ENCODE measurements at places on chromosomes 12 and 14.

DNA sequence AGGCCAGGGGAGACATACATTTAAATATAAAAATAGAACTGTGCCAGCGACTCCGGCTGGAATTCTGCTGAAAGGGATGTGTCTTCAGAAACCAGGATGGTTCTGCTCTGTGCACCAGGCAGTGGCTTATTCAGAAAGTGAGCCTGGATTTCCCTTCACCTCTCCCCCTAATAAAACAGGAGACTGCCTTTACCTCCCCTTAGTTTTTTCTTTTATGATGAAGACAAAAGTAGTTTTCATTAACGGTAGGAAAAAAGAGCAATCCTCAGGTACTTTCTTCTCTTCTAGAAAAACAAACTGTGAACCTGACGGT lies 346 bp downstream of the SLC7A8 start:
- DNase-seq = no peak

DNA sequence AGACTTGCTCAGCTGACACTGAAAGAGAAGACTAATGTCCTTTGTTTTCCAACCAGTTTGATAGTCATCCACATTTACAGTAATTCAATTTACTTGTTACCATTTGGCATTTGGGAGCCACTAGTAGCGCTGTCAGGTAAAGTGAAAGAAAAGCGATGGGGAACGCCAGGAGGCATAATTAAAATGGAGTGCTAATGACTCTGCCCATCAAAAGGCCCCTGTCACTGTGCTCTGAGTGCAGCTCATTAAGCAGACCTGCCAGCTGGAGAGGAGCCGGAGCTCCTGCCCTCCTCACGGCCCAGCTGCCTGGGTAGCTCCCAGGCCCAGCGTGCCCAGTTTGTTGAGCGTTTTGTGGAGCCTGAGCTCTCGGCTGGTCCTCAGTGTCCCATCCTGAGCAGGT lies 463.6 kb upstream of the CCDC196 start:
- no peak for DNase-seq

DNA sequence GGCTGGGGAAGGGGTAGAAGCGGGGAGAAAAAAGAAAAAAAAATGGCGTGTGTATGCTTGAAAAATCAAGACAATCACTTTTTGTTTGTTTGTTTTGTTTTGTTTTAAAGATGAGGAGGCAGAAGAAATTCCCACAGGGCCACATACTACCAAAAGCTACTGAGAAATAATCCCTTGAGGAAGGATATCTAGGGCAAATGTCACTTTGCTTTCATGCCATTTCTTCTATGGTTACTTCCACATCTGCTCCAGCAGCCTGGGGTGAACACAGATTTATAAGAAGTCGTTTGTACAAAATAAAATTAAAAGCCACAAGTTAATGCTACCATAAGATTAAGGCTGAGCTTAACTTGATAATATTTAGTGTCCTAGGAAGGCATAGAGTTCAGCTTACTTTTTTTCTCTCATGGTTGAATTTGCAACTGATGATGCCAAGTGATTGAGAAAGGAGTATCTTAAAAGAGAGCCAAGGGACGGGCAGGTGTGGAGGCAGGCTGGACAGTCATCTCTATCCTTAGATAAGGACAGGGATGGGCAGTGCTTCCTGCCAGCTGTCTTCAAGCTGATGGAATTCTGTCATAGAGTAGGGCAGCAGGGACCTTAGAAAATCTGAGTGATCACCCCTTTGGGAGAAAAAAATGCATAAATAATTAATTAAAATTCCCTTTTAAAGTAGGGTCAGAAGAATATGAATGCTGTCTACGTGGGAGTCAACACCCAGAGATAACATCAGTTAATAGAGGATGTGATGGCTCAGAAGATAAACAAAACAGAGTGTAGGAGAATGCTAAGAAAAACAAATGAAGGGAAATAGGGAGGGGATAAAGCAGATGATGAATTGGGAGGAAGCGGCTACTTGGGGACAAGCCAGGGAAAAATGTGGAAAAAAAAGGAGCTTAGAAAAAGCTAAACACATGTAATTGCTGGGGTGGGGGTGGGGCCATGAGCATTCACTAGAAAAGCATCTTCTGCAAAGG lies 57.1 kb downstream of the DYRK2 start:
- no peak for DNase-seq

- DNase-seq = no peak
These were observed 83.0 kb upstream of the FZD10 start for GRCh38 chr12:130079279-130079678.

GRCh38 chr14:61581340-61581739 lies 114.0 kb upstream of the HIF1A start:
- peak; percentile 81 for DNase-seq

GRCh38 chr12:41221491-41221890 lies 33.4 kb downstream of the PDZRN4 start:
- no peak for DNase-seq

GRCh38 chr14:23530375-23531055 lies 21.1 kb downstream of the ZFHX2 start:
- DNase-seq = no peak

- DNase-seq = no peak
These were observed 49.5 kb upstream of the POC1B start for GRCh38 chr12:89575374-89575773.

- DNase-seq = no peak
These were observed 107.5 kb downstream of the SCARB1 start for GRCh38 chr12:124756166-124756565.

GRCh38 chr12:50764286-50765094 lies 589 bp downstream of the ATF1 start:
- peak; percentile 56 for DNase-seq

DNA sequence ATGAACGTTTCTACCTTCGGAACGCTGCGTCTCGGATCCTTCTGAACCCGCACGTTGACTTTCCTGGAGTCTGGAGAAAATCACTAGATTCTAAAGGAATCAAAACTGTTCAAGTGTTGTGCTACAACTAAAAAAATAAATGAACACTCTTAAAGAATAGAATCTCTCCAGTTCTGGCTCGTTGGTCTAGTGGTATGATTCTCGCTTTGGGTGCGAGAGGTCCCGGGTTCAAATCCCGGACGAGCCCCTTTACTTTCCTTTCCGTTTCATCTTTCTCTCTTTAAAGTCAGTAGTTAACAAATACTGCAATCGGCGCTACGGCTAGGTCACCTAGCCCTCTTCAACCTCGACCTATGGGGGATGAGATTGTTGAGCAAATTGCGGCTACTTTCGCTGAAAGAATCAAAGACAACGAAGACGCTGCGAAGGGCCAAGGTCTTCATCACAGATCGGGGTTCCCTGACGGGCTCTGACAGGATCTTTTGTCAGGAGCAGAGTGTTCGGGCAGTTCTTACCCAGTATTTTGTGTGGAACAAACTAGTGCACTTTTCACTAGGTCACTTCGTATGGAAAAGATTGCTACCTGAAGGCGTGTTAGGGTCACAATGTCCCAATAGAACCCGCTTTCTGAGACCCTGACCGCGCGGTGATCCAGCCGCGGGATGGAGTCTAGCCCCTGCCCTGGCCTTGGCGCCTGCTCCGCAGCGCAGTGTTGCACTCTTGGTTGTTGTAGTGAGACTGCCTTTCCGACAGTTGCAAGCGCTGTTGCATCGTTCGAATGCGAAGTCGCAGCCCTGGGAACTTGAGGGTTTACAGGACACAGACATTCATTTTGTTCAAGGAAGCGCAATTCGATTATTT lies 8.4 kb downstream of the OR6S1 start:
- peak; percentile 79 for DNase-seq

- DNase-seq = no peak
These were observed 68.2 kb downstream of the TMTC2 start for GRCh38 chr12:82754856-82755255.

GRCh38 chr14:102898776-102899515 lies 23.5 kb upstream of the AMN start:
- DNase-seq = no peak

DNA sequence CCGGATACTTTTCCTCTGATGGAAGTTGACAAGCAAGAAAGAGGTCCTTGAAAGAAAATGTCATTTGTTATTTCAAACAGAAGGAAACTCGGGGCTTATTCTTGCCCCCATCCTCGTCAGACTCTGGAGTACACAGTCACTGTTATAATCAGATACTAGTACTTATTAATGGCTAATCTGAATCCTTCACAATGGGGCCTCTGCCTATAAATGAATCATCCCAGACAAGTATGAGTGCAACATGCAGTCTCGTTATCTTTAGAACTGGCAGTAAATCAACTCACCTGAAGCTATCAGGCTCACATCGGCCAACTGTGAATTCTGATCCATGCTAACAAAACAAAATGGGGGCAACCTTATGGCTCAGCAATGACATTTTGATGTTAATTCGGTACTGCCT lies 216.7 kb downstream of the GRIN2B start:
- DNase-seq = no peak

DNA sequence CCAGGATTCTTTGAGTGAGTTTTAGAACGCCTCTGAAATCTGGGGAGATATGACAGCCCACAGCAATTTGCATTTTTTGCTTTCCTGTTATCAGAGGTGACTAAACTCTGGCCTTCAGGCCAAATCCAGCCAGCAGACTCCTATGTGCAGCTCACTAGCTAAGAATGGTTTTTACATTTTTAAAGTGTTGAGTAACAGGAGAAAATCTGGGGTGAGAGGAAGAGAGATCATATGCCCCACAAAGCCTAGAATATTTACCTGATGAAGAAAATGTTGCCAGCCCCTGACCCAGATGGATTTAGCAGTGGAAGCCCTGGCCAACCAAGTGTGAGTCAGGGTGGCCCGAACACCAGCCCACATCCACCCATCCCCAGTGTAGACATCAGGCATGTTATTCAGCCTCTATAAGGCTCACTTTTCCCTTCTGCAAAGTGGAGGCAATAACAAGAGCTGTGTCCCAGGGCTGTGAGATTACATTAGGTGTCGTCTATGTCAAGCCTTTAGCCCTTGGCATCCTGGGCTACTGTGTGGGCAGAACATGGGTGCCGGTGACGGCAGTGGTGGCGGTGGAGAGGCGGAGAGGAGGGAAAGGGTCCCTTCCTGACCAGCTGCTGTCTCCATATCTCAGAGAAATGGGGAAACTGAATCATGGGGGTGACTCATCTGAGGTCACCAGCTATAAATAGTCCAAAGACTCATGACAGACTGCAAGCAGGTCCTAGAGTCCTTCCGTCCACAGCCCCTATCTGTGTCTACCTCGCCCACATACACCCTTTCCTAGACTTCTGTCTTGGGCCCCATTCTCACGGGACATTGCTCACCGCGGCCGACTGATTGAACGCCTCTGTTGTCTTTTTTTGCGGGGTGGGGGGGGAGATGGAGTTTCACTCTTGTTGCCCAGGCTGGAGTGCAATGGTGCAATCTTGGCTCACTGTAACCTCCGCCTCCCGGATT lies 32.6 kb upstream of the CD9 start:
- no peak for DNase-seq

DNA sequence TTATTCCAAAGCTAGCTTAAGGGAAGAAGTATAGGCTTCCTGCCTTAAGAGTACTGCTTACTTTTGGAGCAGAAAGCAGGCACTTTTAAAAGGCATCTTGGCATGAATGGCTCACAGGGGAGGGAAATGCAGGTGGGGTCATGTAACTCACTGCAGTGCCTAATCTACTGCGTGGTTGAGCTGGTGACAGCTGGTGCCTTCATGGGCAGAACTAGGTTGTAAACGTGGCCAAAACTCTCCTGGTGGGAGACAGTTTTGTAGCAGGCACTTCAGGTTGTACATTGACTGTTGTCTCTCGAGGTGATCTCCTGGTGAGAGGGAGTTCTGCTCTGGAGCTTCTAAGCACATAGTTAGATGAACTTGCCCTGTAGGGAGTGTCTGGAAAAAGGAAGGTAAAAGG lies 962.5 kb downstream of the DIO2 start:
- no peak for DNase-seq

- DNase-seq = peak; percentile 83
These were observed 8.5 kb downstream of the WSB2 start for GRCh38 chr12:118052324-118053070.

DNA sequence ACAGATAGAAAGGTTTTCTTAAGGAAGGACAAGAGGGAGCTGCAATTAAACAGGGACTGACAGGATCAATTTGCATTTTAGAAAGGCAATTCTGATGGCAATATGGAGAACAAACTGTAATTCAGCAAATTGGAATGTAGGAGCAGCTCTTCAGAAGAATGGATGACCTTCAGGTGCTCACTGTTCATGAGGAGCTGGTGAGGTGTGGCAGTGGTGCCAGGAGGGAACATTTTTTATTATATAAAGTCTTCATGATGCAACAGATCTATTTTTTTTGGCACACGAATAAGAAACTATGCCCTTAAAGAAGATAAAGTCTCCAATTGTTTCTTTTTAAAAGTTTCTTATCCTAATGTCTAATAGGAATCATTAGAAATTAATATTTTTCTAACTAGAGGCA lies 151.7 kb downstream of the SLC38A4 start:
- no peak for DNase-seq

GRCh38 chr12:39619660-39620433 lies at the start of gene ABCD2:
Gene ABCD2 (minus strand): TSS chr12:39619803. CDS start chr12:39619615, 188 bp downstream.
- DNase-seq = peak; percentile 67

DNA sequence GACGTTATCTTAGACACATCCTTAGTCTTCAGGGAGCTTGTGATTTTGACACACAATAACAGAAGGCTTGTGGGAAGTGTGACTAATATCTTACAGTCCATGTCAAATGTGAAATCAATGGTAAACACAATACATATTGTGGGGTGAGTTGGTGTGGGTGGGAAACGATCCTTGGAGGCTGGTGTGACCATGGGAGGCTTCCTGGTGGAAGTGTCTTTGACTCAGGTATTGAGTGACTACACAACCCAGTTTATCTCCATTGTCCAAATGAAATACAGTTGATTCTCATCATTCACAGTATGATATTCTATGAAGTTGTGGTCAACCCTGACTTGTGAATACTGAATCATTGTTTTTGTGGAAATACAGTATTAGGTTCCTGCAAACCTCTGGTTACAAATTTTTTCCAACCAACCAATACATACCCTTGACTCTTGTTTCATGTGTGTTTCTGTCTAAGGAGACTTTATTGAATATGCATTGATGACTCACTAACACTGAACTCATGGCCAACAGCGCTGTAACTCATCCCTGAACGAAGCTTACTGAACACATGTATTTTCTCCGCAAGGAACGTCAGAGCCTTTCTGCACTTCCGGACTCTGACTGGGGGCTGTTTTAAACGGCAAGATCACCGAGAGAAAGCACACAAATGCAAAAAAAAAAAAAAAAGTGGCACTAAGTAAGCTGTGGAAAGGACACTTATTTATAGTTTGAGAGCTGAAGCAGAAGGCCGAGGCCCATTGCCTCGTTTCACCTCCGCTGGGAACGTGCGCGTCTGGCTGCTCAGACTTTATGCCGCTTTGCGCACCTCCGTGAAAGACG lies 59.0 kb downstream of the CLMN start:
- no peak for DNase-seq

- DNase-seq = no peak
These were observed 245.4 kb upstream of the TMEM132C start for GRCh38 chr12:128021561-128021960.

- DNase-seq = no peak
These were observed 273.1 kb upstream of the RGS6 start for GRCh38 chr14:71659159-71659558.

GRCh38 chr14:104314251-104314941 lies 176.0 kb downstream of the KIF26A start:
- peak; percentile 23 for DNase-seq

- DNase-seq = peak; percentile 21
These were observed 274.9 kb downstream of the GPHN start for GRCh38 chr14:66782853-66783252.

Measured in Caco-2 (cell line).